ENCODE measurements at places on chromosomes 4 and X.

DNA sequence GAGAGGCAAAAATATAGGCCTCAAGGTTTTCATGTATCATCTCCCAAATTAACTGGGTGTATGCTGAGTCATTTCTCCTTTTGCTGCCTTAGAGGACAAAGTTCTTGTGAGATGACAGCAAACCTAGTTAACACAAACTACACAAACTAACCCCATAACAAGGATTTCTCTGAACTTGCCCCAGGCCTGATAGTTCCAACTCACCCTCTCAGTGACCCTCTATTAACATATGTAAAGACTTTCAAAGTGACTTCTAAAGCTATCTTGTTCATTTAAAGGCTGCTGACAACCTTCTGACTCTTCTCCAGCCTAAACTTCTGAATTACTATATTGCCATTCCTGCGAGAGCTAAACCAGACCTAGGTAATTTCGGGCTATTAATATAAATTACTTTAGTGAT lies 43.2 kb upstream of the CCDC149 start:
- no peak for DNase-seq

DNA sequence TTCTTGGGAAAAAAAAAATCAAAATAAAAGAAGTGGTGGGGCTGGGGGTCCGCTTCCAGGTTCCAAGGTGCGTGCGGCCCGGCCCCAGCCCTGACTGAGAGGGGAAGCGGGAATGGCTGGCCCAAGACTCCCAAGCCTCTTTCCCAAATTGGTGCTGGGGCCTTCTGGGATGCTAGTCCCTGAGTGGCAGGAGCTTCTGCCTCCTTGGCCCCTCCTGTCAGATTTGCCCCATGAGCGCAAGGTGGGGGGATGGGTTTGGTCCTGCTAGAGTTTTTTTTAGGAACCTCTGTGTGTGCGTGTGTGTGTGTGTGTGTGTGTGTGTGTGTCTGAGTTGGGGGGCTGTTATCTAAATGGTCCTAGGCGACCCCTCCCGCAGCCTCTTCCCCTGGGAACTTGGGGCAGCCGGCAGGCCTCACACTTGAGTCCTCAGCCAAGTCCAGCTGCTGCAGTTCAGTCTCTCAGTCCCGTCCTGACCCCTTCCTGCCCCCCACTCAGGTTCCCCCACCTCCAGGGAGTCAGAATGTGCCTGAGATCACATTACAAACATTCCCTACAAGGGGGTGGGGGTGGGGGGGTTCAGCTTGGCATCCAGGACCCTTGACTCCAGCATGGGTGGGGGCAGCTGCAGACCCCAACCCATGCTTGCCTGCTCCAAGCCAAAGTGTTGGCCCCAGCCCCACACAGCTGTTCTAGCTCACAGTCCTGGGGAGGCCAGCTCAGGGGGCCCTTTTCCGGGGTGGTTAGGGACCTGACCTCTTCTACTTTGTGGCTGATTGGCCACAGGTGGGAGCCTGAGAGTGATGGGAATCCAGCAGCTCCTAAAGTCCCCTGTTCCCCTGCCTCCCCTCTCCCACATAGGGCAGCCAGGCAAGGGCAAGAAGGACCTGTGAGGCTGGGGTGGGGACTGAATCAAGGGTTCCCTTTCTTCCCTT lies 4.0 kb downstream of the EFNB1 start:
- no peak for DNase-seq

- DNase-seq = no peak
Observed at GRCh38 chr4:14368391-14368790, 633.9 kb upstream of the CPEB2 start.

DNA sequence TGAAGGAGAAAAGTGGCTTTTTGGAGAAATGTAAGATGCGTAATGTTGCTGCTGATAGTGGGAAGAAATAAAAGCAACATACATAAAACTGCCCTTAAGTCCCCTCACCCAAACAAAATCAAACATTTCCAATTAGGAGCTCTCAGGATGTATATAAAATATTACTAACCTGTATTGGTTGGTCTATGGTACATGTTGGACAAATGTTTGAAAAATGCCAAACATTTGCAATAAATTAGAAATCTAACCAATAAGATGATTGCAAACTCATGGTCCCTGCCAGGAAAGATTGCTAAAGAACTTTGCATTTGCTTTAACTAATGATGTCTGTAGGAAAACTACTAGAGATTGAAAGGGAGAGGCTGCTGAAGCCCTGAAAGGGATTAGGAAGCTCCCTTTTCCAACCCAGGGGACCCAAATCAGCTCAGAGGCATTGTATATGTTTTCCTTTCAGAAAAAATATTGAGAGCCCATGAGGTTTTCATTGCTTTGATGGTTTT lies 1.8 kb downstream of the SFRP2 start:
- no peak for DNase-seq

DNA sequence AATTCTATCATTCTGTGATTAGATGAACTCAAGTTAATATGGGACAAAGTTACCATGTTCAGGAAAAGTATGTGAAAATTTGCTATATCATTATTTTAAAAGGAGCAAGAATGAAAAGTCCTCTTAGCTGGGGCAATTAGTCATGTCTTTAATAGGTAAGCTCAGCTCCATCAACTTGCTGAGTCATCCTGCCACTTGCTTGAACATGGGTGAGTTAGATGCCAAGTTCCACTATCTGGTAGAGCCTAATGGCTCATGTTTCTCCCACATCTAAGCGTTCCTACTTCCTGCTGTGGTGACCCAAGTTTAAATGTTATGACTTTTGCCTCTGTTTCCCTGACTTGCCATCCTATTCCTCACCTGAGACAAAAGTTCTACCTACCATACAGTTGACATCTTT lies 276.8 kb downstream of the ZNF674 start:
- no peak for DNase-seq

Measured in activated CD4-positive, CD25-positive, alpha-beta regulatory T cell (primary cell).